ENCODE measurements at places on chromosomes 7 and 10. TPM values are rescaled to one million over a fixed set of nuclear protein-coding genes. Genes with fewer than 3 reads are reported as not detected.

PIP gene
- total RNA-seq = 12.6 TPM

MMD2 gene
- total RNA-seq = not detected

OLAH gene
- 1.7 TPM for total RNA-seq

LRRN3 gene
- total RNA-seq = 6.1 TPM

DNA sequence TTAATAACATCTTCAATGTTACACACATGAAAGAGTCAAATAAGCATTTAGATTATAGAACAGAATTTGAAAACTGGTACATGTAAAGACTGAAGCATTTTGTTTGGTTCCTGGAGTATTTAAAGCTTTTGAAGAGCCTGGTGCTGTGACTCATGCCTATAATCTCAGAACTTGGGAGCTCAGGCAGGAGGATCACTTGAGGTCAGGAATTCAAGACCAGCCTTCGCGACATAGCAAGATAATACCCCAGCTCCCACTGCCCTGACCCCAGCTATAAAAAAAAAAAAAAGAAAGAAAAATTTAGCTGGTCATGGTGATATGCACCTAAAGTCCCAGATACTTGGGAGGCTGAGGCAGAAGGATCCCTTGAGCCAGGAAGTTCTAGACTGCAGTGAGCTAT is 87.8 kb downstream of the HDAC9 start:
- no peak for DNase-seq

DNA sequence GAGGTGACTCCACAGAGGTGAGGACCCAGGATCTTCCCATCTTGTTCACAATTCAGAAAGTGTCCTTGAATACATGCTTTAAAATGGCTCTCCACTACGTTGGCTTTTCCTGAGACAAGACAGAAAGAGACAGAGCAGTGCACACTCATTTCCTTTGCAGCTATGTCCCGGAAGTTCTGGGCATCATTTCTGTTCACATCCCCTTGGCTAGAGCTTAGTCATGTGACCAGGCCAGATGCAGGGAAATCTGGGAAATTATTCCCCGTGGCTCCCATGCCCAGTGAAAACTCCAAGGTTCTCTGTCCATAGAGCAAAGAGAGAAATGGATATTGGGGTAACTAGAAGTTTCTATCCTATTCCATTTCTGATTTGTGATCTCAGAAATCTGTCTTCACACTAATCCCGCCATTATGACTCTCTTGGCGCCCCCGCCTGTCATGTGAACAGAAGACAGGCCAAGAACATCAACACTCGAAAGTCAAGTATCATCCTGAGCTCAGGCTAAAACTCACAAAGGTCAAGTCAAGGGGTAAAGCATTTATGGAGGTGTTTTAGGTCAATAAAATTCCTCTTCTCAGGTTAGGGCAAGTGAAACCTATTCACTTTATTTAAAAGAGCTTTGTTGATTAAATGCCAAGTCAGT is 251.4 kb upstream of the HABP2 start:
- DNase-seq = no peak

DNA sequence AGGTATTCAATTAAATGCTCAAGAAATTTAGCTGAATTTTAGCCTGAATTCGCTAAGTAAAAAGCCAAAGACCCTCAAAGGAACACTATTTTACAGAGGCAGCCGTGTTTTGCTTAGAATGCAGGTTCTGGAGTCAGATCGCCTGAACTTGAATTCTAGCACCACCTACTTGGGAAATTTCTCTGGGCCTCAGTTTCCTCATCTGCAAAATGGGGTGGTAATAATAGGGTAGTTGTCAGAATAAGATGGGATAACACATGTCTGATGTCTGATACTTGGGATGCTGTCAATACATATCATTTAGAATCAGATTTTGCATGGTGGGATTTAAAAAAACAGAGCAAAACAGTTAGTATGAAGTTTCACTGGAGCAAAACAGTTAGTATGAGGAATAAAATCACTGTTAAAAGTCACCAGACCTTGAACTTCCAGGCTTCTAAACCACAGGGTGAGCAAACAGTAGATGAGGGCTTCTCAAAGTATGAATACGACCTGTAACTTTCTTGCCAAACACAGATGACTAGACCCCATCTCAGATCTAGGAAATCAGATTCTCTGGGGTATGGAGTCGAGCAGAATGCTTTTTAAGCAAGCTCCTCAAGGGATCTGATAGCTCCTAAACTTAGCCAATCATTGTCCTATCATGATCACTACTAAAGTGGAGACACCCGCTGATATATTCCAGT is 75.4 kb downstream of the ATXN7L1 start:
- no peak for DNase-seq

DNA sequence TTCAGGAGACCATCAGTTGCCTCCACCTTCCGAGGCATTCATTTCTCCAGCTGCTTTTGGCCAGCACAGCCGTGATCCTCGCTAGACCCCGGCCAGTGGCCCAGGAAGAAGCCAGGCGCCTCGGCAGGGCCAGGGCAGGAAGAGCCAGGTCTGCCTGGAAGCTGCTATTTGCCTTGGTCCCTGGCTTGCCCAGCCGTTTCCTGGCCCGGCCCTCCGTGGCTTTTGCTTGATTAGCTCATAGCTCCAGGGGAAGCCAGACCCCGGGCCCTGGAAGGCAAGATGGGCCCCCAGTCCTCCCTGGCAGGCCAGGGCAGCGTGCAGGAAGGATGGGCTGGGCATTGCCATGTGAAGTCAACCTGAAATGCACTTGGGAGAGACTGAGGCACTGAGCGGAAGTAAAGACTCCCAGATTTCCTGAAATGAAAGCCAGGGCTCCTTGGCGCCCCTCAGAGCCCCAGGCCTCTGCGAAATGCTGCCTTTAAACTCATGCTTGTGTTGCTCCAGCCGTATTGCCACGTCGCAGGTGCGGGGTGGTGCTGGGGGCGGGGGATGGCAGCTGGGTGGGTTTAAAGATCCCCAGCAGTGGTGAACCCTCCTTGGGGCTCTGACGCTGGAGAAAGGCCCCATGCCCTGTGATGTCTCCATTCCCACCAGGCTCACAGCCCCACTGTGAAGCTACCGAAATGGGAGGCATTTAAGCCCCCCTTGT is 160.6 kb downstream of the GRK5 start:
- DNase-seq = no peak

- no peak for DNase-seq
Measured at GRCh38 chr10:10542477-10542876, 475.2 kb upstream of the CELF2 start.

DNA sequence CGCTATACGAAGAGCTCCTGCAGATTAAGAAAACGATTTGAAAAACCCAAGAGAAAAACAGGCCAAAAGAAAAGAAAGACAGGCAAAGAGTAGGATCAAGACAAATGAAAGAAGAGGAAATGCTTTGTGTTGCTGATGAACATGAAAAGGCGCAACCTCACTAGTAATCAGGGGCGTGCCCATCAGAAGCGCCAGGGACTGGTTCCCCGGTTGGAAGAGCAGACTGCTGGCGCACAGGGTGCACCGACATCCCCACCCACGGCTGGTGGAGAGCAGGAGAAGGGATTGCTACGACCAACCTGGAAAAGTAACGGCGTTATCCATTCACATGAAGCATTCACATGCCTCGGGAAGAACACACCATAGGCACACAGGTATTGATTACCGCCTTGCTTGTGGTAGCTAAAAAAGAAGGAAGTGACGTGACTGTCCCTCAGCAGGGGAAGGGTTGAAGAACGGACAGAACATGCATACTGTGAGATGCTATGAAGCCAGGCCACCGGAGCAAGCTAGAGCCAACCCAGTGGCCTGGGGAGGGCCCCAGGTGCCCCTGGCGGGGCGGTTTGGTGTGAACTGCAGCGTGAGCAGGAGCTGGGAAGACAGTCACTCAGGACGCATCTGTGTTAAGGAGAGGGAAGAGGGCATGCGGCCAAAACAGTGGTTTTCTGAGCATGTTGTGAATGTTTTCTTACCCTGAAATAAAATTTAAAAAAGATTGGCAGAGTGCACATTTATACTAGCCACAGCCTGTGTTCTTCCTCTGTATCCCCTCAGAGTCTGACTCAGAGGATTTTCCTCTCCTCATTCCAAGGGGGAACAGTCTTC is 18.3 kb downstream of the AGAP3 start:
- DNase-seq = no peak

DNA sequence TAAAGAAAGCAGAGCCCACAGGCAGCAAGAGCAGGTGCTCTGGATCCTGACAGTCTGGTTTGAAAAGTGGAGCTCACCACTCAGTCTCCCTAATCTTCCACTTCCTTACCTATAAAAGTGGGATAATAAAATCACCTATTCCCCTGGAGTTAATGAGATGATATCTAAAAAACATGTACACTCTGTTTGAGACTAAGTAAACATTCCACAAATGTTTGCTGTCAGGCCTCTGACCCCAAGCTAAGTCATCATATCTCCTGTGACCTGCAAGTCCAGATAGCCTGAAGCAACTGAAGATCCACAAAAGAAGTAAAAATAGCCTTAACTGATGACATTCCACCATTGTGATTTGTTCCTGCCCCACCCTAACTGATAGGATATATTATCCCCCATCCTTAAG is 1324.5 kb downstream of the XPNPEP1 start:
- no peak for DNase-seq

GRCh38 chr7:18505870-18506460 is 10.4 kb downstream of the HDAC9 start:
- no peak for DNase-seq

DNA sequence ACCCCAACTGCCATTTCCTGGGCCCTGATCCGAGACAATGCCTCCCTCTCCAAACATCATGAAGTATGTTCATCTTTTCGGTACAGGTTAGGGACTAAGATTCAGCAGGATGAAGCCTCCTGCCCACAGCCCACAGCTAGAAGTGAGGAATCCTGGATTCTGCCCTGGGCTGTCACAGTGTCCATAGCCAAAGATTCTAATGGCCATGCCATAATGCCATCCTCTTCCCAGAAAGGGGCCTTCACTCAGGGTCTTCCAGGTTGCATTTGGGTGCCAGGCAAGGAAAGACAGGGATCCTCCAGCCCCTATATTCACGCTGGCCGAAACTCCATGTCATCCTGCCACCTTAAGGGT is 15.7 kb upstream of the ZMIZ1 start:
- no peak for DNase-seq

- DNase-seq = no peak
Measured at GRCh38 chr7:124959676-124960075, 30.1 kb upstream of the POT1 start.

DNA sequence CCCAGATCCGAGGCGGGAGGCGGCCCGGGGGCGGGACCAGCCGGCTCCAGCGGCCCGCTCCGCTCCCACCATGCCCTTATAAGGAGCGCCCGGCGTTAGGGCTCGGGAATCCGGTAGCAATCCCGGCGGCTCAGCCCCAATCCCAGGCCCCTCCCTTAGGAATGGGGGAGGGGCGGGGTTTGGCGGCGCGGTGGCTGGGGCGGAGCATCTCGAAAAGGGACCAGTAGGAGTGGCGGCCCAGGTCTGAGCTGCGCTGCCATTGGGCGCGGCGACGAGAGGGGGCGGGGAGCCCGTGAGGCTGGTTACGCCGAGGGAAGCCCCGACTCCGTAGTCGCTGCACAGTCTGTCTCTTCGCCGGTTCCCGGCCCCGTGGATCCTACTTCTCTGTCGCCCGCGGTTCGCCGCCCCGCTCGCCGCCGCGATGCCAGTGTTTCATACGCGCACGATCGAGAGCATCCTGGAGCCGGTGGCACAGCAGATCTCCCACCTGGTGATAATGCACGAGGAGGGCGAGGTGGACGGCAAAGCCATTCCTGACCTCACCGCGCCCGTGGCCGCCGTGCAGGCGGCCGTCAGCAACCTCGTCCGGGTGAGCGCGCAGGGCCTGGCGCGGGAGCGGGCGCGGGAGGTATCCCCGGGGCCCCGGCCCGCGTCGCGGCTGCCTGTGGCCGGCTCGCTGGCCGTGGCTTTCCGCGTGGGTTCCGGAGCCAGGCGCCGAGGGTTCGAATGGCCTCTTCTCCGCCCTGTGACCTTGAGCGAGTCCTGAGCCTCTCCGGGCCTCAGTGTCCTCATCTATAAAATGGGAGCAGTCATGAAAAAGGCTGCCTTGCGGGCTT is at the start of gene VCL:
TSS of gene VCL (plus strand) at position 330 of the 836 bp plus-strand sequence. CDS start at position 422, 92 bp downstream.
- DNase-seq = peak; percentile 98

GRCh38 chr10:16976803-16977202 is 152.8 kb downstream of the CUBN start:
- no peak for DNase-seq

DNA sequence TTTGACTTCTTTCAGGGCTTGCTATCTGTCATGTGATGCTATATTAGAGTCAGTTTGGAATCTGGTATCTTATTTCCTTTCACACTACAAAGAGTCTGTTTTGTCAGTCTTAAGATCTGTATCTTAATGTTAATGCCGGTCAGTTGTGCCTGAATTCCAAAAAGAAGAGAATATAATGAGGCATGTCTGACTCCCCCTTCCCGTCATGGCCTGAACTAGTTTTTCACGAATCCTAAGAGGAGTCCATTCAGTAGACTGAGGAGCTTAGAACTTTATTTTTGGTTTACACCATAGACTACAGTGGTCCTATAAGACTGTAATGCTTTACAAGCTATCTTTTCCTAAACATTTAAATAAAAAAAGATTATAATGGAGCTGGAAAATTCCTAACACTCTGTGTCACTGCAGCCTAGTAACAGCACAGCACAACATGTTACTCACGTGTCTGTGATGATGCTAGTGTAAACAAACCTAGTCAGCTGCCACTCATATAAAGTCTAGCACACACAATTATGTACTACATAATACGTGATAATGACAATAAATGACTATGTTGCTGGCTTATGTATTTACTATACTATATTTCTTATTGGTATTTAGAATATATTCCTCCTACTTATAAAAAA is 50.6 kb downstream of the VPS41 start:
- no peak for DNase-seq

DNA sequence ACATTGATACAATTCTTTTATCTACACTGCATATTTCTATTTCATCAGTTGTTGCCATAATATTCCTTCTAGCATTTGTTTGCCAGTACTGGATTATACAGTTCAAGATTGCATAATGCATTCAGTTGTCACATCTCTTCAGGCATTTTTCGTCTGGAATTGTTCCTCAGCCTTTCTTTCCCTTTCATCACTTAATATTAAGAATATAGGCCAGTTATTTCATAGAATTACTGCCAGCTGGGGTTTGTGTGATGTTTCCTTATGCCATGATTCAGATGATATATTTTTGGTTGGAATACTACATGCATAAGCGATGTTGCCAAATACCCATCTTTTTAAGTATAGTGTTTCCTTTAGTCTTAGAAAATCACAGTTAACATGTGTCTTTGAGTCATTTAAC is 20.8 kb downstream of the KIFBP start:
- no peak for DNase-seq

DNA sequence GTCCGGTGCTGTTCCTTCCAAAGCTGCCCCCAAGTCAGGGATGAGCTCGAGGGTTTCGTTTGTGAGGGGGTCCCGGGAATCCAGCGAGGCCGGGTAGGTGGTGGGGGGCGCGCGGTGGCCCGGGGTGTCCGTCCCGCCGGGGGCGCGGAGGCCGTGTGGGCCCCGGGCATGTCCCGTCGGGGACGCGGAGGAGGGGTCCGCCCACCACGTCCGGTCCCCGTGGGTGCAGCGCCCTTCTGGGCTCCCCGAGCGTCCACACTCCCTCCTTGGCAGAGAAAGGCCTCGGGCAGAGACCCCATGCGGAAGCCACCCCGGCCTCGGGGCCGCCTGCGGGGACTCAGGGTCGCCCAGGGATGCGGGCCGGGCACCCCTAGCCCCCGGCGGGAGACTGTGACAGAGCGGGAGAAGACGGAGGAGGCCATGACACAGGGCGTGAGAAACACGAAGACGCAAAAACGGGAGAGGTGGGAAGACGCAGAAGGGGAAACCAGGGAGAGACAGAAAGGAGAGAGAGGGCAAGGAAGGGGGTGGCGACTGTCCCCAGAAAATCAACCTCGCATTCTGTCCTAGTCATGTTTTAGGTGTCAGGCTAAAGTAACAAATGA is 640 bp upstream of the ZNF425 start:
- DNase-seq = peak; percentile 82

Measured in lower lobe of right lung (tissue), 2 donors.